DMS79 treated with DMSO at 0.1 percent for 48 hours (cell line): ENCODE measurements at places on chromosomes 5 and 9.

DNA sequence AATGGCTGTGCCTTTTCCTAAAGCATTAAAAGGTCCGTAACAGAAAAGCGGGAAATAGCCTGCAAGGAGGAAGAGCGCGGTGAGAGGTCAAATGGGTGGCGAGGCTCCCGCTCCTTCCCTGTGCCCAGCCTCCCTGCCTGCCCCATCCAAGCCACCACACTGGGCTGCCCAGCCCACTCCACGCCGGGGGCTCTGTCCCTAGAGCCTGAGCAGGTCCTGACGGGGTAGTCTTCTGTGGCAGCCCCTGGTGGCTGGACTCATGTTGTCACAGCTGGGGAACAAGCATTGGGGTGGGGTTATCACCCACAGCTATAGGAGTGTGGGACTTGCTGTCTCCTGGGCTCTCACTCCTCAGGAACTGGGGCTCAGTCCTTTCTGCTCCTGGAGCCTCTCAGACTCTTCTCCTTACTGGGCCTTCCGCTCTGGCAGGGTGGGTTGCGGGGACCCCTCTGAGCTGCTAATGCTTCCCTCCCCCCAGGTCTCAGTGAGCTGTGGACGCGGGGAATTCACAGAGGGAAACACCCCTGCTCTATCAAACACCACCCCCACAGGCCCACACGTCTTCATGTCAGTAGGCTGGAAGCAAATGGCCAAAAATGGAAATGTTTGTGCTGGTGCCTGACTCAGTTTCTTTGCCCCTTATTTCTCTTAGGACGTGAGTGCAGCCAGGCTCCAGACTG lies 152.4 kb upstream of the PHYKPL start:
- DNase-seq = no peak

DNA sequence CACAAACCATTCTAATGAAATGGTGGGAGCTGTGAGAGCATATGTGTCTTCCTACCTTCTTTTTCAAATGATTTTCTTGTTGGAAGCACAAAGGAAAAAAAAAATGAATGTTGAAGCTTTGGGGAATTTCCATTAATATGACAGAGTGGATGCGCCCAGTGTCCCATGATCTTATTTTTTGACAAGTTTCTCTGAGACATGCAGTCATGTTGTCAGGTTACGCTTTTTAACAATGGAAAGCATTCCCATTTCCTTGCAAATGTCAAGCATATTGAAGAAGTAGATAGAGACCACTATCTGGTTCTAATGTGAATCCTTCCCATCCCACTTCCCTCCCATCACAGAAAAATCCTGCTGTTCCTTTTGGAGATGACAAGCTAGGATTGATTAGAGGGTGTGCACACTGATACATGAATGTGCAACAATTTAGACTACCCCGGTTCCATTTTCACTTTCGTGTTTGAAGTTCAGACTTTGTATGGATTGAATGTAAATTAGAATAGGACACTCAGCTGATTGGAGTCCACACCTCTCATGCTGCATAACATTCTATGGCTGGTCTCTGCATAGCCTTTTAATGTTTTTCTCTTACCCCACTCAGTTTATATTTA lies 919.4 kb downstream of the TLE4 start:
- no peak for DNase-seq

DNA sequence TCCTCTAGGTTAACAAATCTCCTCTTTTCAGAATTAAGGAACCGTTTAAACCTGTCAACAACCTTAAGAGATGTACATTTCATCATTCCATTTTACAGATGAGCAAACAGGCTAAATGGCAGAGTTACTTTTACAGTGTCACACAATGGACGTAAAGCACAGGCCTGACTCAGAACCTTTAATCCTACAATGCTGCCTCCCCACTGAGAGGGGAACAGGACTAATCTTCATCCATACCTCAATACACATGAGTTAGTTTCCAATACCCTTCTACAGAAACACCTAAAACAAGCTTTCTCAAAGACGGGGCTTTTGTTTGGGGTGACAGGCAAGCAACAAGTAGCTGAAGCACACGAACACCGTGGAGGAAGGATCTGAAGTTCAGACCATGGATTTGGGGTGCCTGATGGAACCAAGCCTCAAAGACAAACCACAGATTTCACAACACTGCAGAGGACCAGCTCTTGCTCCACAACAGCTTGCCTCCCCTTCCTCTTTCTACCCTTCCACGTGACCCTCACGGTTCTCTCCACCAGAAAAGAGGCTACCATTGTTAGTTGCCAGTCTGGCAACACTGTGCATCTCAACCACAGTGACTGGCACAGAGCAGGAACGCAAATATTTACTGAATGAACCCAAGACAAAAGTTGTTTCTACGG lies 1.8 kb downstream of the RNF130 start:
- DNase-seq = peak; percentile 8

DNA sequence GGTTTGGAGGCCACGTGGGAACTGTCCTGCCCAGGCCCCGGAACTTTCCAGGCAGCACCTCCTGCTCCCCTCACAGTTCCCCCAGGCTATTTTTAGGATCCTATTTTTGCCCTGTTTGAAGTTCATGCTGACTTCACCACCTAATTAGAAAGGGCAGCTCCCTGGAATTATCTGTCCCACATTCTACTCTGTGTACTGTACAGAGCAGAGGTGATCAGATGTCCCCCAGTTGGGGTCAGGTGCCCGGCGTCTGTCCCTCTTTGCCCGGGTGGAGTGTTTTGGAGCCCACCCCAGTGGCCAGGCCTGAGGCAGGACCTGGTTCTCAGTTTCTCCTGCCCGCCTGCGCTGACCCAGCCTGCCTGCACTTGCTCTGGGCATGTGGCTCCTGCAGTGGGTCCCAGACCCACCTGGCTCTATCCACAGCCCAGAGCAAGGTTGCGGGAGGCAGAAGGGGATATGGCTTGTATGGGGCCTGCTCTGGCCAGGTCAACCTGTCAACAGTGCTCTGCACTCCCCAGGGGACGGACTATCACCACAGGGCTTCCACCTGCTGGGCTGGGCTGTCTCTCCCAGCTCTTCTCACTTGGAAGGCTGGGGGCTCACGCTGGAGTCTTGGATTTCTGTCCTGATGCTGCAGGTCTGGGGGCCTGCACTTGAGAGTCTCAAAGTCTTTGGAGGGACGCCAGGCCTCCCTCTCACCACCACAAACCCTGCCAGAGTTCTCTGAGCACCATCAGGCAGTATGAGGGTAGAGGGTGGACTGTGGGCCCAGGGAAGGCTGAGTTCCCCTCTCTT lies 268.3 kb downstream of the GADD45G start:
- DNase-seq = no peak

DNA sequence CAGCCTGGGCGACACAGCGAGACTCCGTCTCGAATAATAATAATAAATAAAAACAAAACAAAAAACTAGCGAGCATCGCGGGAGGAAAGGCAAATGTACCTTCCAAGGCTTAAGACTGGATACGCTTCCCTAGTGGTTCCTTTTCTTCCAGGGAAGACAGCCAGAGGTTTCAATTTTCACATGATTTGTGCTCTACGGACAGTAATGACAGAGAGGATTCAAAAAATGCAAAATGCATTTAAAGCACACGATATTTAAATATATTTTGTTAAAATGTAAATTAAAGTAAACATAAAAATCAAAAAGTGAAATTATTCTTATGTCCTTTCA lies 4.3 kb upstream of the TRIM41 start:
- DNase-seq = no peak

DNA sequence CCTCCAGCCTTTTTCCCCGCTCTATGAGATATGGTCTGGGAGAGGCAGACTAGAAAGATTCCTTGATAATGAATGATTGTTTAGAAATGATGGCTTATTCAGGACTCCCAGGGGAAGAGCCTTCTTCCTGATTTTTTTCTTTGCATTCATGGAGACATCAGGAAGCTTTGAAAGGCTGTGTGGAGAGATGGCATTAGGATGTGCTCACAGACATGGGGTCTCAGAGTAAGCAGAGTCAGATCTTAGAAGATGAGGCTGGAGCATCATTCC lies 37.1 kb downstream of the PPARGC1B start:
- DNase-seq = no peak

DNA sequence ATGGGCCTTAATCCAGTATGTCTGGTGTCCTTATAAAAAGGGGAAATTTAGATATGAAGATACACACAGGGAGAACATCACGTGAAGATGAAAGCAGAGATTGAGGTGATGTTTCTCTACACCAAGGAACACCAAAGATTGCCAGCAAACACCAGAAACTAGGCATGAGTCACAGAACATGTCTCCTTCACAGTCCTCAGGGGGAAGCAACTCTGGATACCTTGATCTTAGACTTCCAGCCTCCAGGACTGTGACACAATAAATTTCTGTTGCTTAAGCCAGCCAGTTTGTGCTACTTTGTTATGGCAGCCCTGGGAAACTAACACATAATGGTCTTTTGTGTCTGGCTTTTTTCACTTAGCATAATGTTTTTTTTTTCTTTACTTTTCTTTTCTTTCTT lies 41.2 kb upstream of the STRBP start:
- DNase-seq = no peak

DNA sequence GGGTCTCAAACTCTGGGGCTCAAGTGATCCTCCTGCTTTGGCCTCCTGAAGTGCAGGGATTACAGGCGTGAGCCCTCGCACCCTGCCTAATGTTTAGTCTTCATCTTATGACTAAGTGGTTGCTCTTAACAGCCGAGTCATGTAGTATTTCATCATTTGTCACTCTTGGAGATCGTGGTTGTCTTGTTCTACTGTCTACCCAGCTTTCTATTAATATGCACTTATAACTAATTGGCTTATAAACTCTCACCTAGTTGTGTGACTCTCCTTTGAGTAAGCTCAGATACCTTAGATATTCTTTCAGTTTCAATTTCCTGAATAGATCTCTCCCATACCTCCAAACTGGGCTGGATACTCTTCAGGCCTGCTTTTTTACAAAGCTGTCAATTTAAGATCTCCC lies 19.9 kb downstream of the SLC44A1 start:
- no peak for DNase-seq

- no peak for DNase-seq
Measured at GRCh38 chr5:160088805-160089204, 30.4 kb downstream of the PWWP2A start.

GRCh38 chr9:135156525-135157510 lies 69.3 kb downstream of the OLFM1 start:
- no peak for DNase-seq

DNA sequence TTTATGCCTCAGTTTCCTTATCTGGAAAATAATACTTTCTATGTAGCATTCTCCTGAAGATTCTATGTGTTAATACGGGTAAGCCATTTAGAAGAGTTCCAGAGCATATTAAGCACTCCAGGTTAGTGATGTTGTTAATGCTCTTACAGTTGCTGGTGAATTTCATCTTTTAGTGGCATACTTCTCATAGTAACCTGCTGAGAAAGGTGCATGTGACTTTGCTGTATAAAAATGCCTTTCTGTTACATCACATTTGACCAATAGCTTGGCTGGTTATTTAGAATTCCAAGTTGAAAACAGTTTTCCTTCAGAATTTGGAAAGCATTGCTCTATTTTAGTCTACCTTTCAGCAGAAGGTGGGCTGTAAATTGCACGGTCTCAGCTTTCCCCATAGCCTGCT lies 27.2 kb downstream of the GCNT1 start:
- DNase-seq = no peak

- DNase-seq = peak; percentile 67
Measured at GRCh38 chr5:72013766-72014624, 93.3 kb upstream of the MAP1B start.

- no peak for DNase-seq
Measured at GRCh38 chr5:77356740-77357139, 135.4 kb downstream of the WDR41 start.

- DNase-seq = no peak
Measured at GRCh38 chr9:16075696-16076095, 522.9 kb downstream of the CCDC171 start.

DNA sequence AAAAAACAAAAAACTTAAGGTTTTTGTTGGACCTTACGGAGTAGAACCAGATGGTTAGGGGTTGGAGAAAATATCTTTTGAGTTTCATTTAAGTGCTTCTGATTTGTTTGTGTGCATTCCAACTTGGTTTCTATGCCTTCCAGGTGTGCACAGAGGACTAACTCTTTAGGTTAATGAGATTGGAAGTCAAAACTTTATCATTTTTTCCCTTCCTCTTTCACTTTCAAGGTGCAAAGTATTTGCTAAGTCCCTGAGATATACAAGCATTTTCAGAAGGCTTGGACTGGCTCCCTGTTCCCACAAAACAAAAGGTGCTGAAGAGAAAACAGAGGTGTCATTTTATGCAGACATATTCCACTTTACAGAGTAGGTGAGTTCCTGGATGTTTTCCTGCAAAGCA lies 30.3 kb upstream of the CER1 start:
- no peak for DNase-seq
